Fibroblast of skin of right biceps (primary cell): ENCODE measurements at places on chromosomes 12 and 14.

DNA sequence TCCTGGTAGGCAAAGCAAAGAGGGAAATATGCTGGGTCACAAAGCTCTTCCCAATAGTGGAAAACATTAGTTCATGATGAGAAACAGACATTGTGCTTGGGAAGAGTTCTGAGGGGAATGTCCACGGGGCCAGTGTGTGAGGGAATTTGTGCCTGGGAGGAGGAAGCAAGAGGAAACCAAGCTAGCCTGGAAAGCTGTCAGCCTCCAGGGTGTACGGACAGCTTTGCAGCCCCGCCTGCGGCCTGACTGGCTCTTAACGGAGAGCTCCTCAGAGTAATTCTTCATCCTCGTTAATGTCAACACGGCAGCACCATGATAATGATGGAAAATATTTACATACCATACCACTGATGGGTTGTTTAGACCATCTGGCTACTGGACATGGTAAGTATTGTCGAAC lies 32.4 kb downstream of the PITPNM2 start:
- no peak for DNase-seq

DNA sequence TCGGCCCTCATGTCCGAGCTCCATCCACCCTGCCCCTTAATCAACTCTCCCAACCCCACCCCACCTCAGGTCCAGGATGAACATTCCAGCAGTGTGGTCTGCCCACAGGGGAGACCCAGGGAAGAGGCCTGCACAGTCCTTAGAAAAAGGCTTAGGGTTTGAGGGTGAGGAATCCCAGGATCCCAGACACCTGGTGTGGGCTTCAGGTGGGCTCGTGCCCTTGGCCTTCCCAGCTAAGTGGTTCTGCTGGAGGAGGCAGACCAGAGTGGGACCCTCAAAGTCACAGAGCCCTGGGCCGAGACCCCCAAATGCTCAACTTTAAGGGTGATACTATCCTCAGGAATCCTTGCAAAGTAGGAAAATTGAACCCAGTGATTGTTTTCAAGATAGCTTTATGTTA lies 25.4 kb upstream of the PPP2R5C start:
- no peak for DNase-seq

DNA sequence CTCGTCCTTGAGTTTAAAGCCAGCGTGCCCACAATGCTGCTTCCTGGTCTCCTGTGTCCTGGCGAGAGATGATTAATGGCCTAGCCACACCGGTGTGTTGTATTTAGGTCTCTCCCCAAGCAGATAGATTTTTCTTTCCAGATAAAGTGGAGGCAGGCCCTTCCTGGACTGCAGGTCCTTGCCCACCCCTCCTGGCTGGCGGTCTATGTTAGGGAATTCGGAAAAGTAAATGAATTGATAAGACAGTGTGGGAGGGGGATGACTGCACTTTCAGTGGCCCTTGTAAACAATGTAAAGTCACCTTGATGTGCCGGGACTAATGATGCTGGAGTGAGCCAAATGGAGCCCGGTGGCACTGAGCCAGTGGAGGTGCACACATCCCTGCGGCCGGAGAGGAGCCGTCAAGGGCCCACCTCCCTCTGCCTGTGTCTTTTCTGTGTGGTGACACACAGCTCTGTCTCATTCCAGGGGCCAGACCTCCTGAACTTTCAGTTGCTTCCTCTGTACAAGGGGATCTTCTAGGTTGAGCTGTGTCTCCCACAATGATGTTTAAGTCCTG lies 70.6 kb upstream of the ESRRB start:
- DNase-seq: no peak

- no peak for DNase-seq
These were observed 52.0 kb upstream of the SYNE2 start for GRCh38 chr14:63800651-63801375.
